Stimulated activated CD4-positive, alpha-beta T cell treated with anti-CD3 and anti-CD28 coated beads, Interleukin-12 subunit alpha, Interleukin-12 subunit beta, amount 100 ng/mL, for 4 hours (primary cell): ENCODE measurements at places on chromosomes 2 and 18.

DNA sequence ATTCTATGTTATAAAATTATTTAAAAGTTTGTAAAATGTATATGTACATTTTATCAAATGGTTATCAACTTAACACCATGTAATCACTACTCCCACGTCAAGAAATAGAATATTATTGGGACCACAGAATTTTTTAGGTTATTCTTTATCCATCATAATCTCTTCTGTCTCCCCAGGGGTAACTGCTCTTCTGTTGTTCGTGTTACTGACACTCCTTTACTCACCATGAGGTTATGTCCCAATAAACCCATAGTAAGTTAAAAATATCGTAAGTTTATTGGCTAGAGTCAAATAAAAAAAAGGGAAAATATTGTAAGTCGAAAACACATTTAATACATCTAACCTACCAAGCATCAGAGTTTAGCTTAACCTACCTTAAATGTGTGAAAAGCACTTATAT lies 14.0 kb downstream of the OTX1 start:
- no peak for DNase-seq

DNA sequence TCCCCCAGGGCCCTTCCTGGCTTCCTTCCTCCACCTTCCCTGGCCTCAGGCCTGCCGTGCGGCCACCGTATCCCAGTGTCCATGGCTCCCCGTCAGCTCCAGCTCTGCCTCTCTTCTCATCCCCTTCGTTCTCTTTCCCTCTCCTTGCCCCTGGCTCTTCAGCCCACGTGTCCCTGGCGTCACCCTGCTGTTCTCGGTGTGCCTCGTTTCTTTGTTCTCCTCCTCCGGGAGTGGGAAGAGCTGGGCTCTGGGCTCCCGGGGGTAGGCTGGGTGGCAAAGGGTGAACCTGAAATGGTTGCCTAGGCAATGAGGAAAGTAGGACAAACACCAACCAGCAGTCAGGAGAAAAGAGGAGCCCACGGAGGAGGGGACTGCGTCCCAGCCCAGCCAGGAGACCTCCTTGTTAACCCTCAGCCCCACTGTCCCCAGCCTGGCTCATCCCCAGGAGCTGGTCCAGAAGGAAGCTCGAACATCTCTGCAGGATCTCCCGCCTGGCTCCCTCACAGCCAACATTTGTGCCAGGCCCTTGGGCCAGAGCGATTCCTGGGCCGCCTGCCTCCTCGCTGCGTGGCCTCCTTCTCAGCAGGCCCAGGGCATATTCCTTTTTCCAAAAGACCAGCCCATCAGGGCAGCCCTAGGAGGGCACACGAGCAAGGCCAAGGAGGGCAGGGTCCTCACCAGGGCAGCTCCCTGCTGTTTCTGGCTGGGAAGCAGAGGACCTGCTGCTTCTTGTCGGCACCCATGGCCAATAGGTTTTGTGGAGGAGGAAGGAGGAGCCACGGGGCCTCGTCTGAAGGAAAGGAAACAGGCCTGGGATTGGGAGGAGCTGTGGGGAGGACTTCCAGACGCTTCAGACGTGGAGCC lies 30.9 kb upstream of the DNMT3A start:
- DNase-seq, result no peak

- DNase-seq, result no peak
Measured at GRCh38 chr2:69745035-69745434, 3.1 kb downstream of the ANXA4 start.

DNA sequence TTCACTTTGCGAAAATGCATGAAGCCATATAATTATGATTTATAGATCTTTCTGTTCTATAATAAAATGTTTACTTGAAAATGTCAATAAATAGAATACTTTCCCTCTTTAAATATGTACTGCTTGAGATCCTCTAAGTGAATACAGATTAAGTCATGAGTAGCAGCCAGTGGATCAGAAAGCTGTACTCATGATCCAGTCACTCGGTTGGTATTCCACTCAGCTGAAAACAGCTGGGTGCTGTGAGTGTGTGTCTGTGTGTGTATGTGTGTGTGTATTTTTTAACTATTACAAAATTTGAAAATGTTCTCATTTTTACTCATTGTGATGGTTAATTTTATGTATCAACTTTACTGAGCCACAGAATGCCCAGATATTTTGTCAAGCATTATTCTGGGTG lies 141.6 kb upstream of the CYP26B1 start:
- DNase-seq, result no peak

DNA sequence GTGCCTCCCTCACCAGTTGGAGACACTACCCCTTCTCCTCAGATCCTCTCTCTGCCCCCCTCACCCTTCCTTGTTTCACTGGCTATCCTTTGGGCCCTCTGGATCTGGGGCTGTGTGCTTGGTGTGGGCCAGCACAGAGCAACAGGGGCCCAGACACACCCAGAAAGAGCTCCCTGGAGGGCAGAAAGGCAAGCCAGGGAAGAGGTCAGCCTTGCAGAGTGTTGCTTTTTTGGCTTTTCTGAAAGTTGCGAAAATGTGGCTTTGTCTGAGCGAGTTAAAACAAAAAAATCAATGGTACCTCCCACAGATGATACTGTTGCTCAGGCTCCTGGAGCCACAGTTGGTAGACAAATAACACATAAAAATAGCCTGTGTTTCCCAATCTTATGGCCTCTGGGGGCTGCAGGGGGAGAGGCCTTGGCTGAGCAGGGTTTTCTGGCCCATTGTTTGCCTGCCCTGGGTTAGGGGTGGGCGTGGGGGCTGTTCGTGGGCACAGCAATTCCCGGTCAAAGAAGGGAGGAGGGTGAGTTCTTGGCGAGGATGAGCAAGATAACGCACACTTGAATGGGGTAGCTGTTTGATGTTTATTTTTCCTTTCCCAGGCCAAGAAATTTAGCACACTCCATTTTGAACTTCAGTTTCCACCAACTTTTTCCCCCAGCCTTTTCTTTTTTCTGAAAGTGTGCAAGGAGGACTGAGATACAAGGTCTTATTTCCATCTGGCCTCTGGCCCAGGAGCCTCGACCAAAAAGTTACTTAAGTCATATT lies 167.0 kb upstream of the HAAO start:
- no peak for DNase-seq

DNA sequence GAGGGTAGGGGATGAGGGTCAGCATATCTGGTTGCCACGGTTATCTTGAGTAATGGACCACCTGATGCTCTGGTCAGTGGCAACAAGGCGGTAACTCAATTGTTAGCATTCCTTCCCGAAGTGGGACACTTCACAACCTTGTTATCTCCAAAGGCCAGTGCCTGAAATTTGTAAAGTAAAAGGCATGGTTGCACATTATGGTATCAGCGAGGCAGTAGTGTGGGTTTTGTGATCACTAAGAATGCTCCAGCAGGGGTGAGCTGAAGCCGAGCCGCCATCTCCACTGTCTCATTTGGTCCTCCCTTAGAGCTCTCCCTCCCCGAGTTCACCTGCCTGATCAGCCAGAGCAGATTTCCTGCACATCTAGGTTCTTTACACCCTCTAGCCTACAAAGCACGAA lies 50.5 kb upstream of the LGALSL start:
- DNase-seq, result no peak

DNA sequence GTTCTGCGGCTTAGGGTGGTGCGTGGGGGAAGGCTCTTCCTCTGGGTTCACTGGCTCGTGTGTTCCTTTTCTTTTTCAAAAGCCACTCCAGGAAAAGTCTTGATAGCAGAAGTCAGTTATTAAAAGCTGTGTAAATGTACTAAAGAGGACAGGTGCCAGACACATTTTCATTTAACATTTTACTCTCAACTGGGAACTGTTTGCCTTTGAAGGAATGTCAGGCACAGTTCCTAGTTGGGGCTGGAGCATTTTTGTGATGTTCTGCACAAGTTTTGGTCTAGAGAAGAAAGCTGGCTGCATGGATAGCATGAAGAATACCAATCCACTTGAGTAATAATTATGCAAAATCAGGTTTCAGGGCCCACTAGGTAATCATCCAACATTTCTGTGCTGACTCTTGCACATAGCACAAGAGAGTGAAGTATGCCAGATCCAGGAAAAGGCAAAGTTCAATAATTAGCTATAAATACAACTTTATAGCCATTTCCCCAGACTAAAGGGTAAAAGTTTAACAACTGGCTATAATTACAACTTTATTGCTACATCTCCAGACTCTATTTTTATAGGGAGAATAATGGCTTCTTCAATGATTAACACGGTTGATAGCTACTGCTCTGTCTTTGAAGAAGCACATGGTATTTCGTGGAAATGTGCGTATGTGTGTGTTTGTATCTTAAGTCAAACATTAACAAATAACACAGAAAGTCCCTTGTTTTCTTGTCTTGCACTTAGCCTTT lies 16.2 kb downstream of the SCYGR8 start:
- no peak for DNase-seq

DNA sequence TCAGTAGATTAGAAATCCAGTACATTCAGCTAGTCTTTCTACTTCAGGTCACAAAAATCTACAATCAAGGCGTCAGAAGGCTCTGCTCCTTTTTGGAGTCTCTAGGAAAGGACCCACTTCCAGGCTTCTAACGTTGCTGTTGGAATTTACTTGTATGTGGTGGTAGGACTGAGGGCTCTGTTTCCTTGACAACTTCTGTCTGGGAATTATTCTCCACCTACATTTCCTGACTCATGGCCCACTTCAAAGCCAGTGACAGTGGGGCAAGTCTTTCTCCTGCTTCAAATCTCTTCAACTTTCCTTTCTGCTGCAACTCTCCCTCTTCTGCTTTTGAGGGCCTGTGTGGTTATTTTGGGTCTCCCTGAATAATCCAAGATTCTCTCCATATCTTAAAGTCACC lies 10.4 kb upstream of the TMX3 start:
- no peak for DNase-seq

DNA sequence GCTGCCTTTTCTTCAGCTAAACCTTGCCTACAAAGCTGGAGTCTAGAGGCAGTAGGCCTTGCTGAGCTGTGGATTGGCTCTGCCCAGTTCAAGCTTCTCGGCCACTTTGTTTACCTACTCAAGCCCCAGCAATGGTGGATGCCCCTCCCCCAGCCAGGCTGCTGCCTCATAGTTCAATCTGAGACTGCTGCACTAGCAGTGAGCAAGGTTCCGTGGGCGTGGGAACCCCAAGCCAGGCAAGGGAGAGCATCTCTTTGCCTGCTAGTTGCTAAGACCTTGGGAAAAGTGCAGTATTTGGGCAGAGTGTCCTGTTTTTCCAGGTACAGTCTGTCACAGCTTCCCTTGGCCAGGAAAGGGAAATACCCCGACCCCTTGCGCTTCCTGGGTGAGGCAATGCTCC lies 68.9 kb downstream of the VAPA start:
- DNase-seq, result no peak

DNA sequence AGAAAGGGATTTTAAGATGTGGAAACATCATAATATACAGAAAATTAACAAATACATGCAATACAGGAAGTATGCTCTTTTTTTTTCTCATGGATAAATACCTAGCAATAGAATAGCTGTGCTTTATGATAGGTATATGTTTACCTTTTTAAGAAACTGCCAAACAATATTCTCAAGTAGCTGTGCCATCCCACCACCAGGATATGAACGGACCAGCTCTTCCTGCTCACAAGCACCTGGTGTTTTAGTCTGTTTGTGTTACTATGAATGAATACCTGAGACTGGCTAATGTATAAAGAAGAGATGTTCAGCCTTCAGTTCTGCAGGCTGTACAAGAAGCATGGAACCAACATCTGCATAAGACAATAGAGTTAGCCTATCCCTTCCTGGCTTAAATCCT lies 19.9 kb upstream of the UGT1A8 start:
- DNase-seq, result no peak

GRCh38 chr2:54572262-54572635 lies 116.1 kb downstream of the SPTBN1 start:
- no peak for DNase-seq

GRCh38 chr2:174985614-174986013 lies 19.6 kb downstream of the CHN1 start:
- no peak for DNase-seq

DNA sequence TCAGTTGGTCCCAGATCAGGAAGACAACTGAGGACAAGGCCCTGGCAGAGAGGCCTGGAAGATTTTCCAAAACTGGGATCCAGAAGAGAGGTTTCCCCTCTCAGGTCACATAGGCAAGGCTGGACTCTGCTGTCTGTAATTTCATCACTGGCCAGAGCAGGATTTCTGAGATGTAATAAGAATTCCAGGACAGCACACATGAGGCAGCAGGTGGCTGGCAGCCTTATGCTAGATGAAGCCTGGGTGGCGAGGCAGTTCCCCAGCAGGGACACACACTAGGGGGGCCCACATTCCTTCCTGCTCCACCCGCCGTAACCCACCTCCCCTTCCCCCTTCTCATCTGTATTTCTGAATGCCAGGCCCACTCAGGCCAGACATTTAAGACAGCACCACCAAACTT lies 98.6 kb downstream of the HNRNPLL start:
- DNase-seq, result no peak

GRCh38 chr2:218340656-218341055 lies 16.0 kb upstream of the CATIP start:
- no peak for DNase-seq

- no peak for DNase-seq
Measured at GRCh38 chr2:11998218-11998617, 251.8 kb downstream of the LPIN1 start.

DNA sequence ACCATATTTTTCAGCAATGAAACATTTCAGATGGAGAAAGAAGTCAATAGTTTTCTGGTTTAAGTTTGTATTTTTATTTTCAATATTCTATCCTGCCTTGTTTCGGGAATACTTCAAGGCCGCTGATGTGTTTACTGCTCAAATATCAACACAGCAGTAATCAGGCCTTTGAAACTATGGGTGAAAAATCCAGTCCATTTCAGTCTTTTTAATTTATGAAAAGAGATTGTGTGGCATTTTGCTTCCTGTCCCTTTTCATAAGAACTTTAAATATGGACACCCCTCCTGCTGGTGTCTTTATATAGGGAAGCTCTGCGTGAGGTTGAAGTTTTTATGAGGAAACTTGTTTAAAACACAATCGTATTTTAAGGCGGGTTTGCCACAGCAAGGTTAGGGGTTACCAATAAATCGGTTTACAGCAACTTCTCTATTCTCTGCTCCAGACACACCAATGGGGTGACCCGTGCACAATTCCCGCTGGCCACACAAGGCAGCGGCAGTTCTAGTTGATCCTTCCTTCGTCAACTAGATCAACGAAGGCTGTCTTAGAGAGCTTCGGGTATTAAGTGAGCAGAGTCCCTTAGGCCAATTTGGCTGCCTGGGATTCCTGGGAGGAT lies 1.2 kb upstream of the TANC1 start:
- no peak for DNase-seq

GRCh38 chr2:113014067-113014466 lies 8.8 kb downstream of the IL36A start:
- DNase-seq, result no peak

DNA sequence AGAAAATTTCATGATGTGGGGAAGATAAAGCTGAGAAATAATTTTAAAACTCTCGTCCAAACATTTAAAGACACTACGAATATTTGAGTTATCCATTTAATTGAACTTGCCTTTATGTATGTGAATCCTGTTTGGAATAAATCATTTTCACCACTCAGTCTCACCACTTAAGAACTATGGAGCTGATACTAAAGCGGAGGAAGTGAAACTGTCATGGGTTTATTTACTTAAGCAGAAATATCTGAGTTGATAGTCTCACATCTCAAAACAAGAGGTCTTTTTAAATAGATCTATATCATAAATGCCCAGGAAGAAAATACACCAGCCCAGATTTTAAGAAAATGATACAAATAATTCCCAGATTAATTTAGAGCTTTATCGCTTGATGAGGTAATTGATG lies 532.4 kb downstream of the ZNF804A start:
- no peak for DNase-seq

GRCh38 chr2:236764716-236765115 lies 195.1 kb downstream of the ACKR3 start:
- no peak for DNase-seq

- DNase-seq, result peak; percentile 7
Measured at GRCh38 chr18:76687304-76687962, 134.9 kb upstream of the ZNF236 start.

- no peak for DNase-seq
Measured at GRCh38 chr2:182952741-182953450, 85.4 kb downstream of the NCKAP1 start.

GRCh38 chr2:180411661-180412060 lies 404.6 kb upstream of the CWC22 start:
- DNase-seq, result no peak
